ENCODE measurements at places on chromosomes 7 and 10. TPM values are rescaled to one million over a fixed set of nuclear protein-coding genes. Genes with fewer than 3 reads are reported as not detected.

DNA sequence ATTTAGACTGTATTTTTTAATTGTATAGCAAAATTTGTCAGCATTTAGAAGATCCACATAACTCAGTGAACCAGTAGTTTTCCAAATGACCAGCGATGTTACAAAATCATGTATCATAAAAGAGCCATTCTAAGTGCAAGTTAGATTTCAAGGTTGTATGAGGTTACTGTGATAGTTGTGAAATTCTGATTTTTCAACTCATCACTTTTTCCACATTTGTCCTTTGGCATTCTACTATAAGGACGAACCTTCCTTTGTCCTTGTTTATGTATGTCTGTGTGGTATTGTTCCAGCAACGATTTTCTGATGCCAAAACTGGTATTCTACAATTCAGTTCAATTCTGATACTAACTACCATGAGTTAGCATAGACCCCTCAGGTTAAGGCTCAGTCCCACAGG, 64.2 kb downstream of the TAX1BP1 start:
- DNase-seq: no peak

DNA sequence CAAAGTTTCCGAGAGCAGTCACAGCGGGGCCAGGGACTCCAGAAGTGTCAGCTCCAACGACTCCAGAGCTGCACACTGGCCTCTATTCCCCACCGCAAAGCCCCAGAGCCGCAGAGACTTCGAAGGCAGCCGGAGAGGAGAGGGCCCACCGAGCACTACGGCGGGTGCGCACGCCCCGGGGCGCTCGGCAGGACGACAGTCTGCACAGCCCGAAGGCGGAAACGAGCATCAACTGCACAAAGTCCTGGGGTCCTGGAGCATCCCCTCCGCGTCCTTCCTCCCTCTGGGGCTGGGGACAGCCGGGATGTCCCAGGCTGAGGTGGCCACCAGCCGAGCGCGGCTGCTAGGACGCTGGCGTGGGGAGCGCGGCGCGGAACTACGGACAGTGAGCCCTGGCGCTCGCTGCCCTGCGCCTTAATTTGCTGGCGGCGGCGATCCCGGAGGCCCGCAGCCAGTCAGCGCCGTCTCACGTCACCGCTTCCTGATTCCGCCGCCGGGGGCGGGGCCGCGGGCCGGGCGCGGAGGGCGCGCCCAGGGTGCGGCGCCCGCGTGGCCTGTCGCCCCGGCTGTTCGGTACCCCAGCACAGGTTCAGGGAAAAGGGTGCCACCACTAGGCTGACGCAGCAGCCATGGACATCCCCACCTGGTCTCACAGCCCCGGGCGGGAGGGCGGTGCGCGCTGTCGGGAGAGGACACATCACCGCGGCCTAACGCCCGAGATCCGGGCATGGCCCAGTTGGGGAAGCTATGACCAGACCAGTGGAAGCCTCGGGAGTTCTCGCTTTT, at the start of gene TBX20:
Gene TBX20, minus strand, starts transcription at position 391 of the 786 bp plus-strand sequence. CDS start 480 bp downstream, outside the sequence.
- DNase-seq: no peak

TEX36 gene
- total RNA-seq: not detected

DNA sequence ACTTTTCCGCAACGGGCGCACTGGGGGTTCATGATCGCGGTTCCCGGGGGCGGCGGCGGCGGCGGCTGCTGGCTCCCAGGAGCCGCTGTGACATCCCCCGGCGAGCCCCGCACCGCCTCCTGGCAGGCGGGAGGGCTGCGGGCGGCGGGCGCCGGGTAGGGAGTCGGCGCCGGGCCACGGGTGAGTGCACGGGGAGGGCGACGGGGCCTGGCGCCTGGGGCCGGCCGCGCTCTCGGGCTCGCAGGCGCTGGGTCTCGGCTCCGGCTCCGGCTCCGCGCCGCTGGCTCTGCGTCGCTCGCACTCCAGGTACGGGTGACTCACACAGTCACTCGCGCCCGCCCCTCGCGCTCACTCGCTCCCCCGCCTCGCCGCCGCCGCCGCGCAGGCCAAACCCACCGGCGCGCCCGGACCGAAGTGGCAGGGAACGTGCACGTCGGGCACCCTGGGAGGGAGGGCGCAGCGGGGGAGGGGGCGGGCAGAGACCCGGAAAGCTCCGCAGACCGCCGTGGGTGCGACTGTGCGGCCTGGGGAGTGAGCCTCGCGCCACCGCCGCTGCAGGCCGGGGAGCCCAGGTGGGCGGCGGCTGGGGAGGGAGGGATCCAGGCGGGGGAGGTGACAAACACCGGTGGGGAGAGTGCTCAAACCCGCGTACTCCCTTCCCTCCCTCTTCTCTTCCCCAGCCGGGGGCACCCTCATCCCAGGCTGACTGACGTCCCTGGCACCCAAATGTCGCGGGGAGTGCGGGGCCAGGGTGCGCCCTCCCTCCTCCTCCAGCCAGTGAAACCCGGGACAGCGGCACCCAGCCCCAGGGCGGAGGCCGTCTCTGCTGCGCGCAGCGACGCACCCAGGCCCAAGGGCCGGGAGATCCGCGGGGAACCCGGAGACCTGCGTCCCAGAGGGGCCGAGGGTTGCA, 276.9 kb upstream of the NEBL start:
- DNase-seq: no peak

DNA sequence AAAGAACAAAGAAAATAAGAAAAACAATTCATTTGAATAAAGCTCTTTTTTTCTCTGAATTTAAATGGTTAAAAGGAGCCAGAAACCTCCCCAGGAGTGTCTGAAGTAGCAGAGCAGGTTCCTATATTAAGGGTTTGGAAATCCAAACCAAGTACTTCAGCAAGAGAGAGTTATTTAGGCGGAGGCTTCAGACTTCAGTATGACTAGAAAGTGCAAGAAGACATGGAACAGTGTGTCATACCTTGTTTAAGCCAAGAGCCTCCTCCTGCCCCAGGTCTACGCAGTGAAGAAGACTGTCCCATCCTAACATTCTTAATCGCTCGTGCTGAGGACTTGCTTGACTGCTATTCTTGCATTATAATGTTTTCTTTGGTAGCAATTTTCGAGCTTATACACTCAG, 51.3 kb downstream of the ODAD2 start:
- no peak for DNase-seq

PLEKHS1 gene
- 0.13 TPM for total RNA-seq

ZNF467 gene
- total RNA-seq: 11.5 TPM

RBP3 gene
- total RNA-seq: not detected

GRM3 gene
- total RNA-seq: not detected

SYT15 gene
- 6.3 TPM for total RNA-seq

DNA sequence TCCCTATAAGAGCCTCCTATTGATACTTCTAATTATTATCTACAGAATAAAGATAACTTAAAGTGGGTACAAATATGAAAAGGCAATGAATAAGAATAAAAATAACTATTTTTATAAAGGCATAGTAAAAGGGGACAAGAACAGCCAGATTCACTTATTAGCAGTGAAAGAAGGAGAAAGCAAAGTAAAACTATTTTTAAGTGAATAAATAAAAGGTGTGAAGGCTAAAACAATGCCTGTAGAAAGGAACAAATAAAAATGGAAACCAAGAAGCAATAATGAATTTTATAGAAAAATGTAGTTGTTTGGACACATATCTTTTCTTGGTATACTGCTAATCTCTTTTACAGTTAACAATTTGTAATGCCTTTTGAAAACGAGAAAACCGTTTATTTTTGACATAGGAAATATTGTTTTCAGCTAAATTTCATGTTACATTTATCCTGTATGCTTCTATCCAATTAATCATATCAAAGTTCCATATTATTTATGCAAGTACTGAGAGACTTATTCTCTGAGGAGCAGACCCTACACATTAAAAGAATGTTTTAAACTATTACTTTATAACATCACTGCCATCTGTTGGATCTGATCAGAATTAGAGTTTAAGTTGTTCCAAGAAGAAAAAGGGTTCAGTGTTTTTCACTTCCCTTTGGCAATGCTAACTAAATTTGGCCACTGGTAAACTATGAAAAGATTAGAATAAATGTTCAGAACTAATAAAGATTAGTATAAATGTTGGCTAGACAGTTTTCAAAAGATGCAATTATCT, 59.1 kb downstream of the ARMC3 start:
- no peak for DNase-seq

DNA sequence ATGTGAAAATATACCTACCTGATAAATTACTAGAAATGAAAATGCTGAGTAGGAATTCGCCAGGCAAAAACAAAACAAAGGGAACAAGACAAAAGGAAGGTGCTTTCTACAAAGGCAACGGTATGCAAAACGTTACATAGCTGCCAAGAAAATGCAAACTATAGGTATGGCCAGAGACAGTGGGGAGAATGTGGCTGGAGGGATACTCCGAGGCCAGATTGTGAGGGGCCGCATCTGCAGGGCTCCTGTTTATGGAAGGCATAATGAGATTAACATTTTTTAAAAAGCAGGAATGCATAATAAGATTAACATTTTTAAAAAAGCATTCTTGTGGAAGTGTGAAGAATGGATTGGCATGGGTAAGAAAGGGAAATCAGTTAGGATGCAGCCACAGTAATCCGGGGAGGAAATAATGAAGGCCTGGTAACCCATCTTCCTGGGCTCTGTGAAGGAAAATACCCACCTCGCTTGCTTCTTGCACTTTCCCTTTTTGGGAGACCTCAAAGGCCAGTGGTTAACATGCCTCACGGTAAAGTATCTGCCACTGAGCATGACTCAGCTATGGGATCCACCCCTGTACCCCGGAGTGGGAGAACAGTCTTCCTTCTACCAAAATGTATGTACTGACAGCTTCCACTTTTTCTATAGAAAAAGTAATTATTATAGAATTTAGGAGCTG, 145.8 kb upstream of the LRRN3 start:
- no peak for DNase-seq

GRCh38 chr10:70324951-70325781, 41.4 kb upstream of the NPFFR1 start:
- DNase-seq: no peak

ANXA11 gene
- total RNA-seq: 456 TPM

DNA sequence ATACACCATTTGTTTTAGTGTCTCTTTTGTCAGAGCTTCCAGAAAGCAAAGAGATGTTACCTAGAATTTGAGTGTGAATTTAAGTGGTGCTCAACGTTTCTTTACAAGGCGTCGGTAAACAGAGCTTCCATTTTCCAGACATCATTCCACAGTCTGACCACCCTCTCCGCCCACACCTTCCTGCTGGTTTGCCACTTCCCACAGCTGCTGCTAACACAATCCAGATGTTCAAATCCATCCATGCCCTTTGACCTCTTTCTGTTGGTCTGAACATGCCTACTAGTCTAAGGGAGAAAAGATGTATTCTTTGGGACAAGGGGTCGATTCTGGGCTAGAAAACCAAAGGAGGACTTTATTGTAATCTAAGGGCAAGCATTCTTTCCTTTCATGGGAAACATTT, 86.1 kb downstream of the FAM107B start:
- DNase-seq: no peak

- no peak for DNase-seq
These were observed 81.6 kb upstream of the RNF32 start for GRCh38 chr7:156559001-156559400.

FKBP6 gene
- total RNA-seq: not detected

ARL5B gene
- 16.8 TPM for total RNA-seq

CPEB3 gene
- total RNA-seq: 4.2 TPM

DNA sequence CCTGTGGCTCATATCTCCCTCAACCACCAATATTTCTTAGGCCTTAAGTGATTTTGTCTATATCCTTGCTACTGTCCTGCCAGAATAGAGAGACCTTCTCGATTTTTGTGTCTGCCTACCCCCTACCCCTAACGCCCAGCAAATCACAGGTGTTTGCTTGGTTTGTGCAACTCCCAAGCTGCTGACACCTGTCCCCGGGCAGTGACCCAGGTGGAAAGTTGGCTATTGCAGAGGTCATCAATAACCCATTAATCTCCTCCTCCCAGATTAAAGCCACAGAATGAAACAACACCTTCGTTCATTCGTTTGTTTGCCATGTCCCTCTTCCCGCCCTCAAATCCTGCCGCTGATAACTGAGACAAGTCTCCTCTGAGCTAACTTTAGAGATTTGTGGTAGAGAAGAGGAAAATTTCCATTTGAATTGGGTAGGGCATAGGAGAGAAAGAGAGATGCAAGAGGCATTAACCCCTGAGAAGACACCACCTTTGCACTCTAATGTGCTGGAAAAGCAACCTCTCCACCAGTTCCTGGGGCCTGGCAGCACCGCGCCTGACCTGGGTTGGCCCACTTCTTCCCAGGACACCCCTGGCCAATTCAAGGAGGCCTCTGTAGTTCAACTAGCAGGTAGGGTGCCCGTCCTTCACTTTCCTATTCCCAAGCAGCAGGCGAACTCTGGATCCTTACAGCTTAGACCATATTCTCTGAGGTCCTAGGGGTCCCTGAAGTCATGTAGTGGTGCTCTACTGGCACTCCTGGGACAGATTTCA, 3.0 kb downstream of the NEUROG3 start:
- DNase-seq: no peak

SPDYE1 gene
- not detected for total RNA-seq

GRCh38 chr7:7156663-7157062, 25.7 kb upstream of the C1GALT1 start:
- no peak for DNase-seq

DNA sequence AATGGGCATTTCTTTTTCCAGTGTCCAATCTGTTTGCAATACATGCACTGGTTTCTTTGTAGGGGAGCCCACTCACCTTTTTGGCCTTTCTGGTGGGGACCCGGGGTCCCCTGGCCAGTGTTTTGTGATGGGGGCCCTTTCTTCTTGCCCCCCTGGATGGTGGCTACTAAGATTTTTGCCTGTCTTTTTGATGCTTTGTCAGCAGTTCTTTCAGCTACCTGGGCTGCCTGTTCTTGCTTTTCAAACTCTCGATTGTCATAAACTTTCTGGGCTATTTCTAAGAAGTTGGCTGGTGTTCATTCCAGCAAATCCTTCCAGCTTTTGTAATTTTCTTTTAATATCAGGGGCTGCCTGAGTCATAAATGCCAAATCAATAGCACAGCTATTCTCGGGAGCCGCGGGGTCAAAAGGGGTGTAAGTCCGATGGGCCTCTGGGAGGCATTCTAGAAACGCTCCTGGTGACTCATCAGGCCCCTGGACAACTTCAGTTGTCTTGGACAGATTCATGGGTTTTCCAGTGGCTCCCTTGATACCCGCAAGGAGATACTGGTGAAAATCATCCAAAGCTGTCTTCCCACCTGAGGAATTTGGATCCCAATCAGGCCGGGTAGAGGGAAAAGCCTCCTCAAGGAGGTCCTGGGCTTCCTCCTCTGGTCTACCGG, 79.0 kb downstream of the PRR15 start:
- no peak for DNase-seq

MUC12 gene
- total RNA-seq: 0.32 TPM

DNA sequence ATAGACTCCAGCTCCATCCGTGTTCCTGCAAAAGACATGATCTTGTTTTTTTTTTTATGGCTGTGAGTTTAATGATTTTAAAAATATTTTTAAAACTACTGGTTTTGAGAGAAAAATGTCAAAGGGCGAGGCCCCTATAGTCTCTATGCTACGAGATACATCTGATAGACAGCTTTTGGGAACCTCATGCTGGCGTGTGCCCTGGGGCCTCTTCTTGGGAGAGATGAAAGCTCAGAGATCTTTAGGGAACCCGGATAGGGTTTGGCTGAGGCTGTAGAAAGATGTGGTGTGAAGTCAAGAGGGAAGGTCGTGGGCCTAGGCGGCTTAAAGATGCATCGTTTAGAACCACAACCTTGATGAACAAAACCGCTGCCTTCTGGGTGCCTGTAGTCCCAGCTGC, 70.2 kb downstream of the PDIA4 start:
- no peak for DNase-seq

CCDC172 gene
- not detected for total RNA-seq
